Trophoblast cell (in vitro differentiated cells and primary cell): ENCODE measurements at places on chromosomes 6 and 20.
A peak's percentile ranks its signal among the peaks of the same experiment; 100 is the strongest.

- H3K36me3 ChIP-seq, result no peaks in the 10 kb centered on the region
- H3K27me3 ChIP-seq, result no peaks in the 10 kb centered on the region
- peak; percentile 2 for DNase-seq
- H3K4me1 ChIP-seq, result no peaks in the 10 kb centered on the region
- no peak overlapping the region for H3K27ac ChIP-seq
Measured at GRCh38 chr6:153947808-153948447, 91.1 kb upstream of the OPRM1 start.

DNA sequence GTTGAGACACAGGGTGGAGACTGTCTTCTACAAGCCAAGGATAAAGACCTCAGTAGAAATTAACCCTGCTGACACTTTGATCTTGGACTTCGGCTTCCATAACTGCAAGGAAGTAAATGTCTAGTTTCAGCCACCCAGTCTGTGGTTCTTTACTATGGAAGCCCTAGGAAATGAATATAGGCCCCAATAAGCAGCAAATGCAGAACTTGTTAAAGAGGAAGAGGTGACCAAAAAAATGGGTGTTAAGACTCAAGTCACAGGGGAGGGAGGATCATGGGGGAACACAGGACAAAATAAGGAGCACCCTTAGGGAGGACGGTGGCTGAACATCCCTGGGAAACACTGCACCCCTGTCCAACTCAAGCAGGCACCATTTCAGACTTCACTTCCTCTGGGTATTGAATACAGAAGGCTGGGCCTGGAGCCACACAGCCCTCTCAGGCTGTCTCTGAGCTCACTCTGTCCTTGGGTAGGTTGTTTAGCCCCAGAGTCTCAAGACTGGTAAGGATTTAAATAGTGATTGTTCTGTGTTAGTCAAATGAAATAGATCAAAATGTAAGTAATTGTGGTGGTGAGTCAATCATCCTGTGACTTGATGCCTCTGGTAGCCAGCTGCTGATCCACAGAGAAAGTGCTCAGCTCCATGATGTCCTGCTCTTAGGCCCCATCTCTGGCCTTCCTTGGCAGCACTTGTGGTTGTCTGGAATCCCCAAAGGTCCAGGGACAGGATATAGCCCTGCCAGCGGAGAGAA, 30.5 kb upstream of the SIRPD start:
- H3K4me3 ChIP-seq, result no peak overlapping the region
- H3K27me3 ChIP-seq, result no peaks in the 10 kb centered on the region
- H3K4me1 ChIP-seq, result no peaks in the 10 kb centered on the region
- no peak for DNase-seq
- H3K27ac ChIP-seq, result no peak overlapping the region

- H3K36me3 ChIP-seq, result peaks cover 3% of the 10 kb centered on the region
- DNase-seq, result no peak
- H3K4me1 ChIP-seq, result no peaks in the 10 kb centered on the region
- no peak overlapping the region for H3K27ac ChIP-seq
- H3K27me3 ChIP-seq, result no peaks in the 10 kb centered on the region
- H3K4me3 ChIP-seq, result no peak overlapping the region
Measured at GRCh38 chr6:73078333-73078862, 146.9 kb downstream of the KHDC1L start.

DNA sequence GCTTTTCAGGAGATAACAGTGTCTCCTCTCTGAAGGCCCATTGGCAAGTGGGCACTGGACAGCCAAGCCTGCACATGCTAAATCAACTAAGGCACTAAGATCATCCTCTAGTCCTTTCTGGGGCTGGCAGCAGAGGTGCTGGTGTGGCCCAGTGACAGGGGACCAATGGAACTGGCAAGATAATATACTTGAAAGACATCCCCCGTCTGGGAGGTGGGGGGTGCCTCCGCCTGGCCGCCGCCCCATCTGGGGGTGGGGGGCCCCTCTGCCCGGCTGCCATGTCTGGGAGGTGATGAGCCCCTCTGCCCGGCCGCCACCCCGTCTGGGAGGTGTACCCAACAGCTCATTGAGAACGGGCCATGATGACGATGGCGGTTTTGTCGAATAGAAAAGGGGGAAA, 223.3 kb downstream of the UNC5CL start:
- DNase-seq, result no peak
- H3K4me1 ChIP-seq, result no peaks in the 10 kb centered on the region
- H3K27ac ChIP-seq, result no peak overlapping the region
- H3K27me3 ChIP-seq, result no peaks in the 10 kb centered on the region
- no peak overlapping the region for H3K4me3 ChIP-seq
- H3K36me3 ChIP-seq, result no peaks in the 10 kb centered on the region

DNA sequence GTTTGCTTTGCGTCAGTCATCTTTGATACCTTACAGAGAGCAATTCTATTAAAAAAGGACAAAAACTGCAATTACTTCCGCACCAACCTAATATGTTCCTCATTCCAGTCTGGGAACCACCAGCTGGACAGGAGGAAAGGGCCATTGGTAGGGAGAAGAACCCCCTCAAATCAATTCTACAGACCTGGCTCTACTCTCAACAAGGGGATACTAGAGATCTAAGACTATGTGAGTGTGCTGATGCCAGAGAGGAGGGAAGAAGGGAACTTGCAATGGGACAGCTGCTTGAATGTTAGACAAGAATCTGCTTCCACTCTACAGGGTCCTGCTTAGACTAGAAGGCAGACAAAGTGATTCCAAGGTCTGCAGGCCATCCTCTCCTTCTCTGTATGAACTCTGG, 13.3 kb downstream of the MRPS18A start:
- H3K4me3 ChIP-seq, result no peak overlapping the region
- H3K36me3 ChIP-seq, result peaks cover 56% of the 10 kb centered on the region
- peaks cover 12% of the 10 kb centered on the region for H3K4me1 ChIP-seq
- no peak overlapping the region for H3K27ac ChIP-seq

GRCh38 chr6:116922853-116923548, 46.0 kb downstream of the RFX6 start:
- H3K36me3 ChIP-seq, result no peaks in the 10 kb centered on the region
- no peaks in the 10 kb centered on the region for H3K27me3 ChIP-seq
- H3K4me3 ChIP-seq, result no peak overlapping the region
